ENCODE measurements at places on chromosomes 6 and 20.

DNA sequence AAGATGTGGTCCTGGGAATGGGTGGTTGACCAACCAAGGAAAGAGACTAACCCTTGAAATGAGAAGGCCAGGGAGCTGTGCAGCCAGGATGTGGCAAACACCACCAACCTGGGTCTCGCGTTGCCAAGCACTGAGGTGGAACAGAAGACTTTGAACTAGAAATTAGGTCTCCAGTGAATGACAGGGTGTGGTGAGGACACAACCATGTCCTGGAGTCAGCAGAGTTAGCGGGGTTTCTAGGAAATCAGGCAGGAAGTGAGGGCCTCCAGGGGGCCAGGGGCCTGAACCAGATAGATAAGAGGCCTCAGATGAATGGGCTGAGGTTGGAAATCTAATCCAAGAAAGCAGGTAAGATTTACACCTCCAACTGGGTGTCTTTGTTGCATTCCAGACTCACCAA lies 353.3 kb upstream of the ARID1B start:
- peak; percentile 31 for DNase-seq

DNA sequence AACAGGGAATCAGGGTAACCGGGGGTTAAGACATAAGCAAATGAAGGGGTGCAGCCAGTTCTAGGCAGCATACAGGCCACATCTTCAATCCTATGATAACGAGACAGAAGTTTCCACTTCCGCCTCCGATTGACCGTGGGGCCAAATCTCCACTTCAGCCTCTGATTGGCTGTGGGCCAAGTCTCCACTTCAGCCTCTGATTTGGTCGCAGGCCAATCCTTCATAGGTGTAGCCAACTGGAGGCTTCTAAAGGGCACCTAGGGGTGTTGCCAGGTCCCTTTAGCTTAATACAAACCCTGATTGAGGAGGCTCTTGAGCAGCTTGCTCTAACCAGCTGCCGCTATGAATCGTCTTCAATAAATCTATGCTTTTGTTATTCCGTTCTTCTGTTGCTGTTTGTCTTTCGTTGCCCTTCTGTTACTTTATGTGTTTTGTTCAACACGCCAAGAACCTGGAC lies 2.1 kb upstream of the ERGIC3 start:
- no peak for DNase-seq

DNA sequence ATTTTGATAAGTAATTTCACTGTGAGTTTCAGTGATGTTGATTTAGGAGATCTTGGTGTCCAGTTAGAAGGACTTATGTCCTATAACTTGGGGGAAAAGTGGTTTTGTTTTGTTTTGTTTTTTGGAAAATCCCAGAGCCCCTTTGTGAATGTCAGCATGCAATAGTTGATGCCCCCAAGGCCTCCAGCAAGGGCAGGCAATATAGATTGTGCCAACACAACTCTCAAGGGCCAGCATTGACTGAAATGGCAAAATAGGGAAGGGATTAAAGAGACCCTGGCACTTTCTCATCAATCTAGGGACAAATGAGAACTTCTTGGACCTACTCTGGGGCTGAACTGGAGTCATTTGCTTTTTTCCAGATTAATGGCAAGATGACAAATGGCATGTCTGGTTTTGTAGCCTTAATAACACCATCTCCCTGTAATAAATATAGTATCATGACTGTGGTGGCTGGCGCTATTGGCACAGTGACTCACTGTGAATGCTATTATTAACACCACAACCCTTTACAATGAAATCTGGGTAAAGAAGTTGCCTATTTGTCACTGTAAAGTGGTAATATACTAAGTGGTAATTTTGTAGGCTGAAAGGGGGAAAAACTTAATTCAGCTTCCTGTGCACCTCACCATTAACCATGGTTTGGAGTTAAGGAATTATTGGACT lies 51.8 kb downstream of the ABRACL start:
- DNase-seq = no peak

DNA sequence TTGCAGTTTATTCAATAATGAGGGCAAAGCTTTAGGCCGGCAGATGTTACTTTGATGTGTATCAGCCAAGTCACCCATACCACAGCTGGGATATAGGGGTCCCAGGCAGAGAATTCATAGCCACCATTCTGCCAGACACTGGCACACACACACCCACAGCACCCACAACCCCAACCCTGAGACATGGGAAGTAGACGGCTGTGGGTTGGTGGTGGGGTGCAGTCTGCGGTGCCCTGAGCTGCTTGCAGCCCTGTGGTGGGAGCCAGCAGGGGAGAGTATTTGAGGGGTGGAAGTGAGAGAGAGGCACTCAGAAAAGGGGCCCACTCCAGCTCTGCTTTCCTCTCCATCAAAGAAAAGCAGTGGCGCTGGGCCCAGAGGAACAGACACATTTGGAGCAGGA lies 125.3 kb downstream of the FOXO3 start:
- no peak for DNase-seq

DNA sequence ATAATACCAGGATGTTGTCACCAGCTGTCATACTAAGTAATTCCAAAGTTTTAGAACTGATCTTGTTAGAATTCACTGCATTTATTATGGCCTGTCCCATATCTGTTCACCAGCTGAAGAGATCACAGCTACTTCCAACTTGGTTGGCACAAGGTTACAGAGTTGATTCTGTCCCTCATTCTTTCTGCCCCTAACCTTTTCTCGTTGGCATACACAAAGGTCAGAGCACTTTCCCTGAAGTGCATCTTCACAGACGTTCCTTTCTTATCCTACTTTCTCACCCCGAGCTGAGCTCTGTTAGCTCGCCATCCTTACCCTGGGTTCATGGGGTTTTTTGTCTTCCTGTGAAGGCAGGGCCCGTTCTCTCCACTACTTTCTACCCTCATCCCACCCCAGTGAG lies 66.0 kb upstream of the VSTM2L start:
- no peak for DNase-seq

GRCh38 chr6:29758761-29759160 lies 35.5 kb downstream of the HLA-F start:
- no peak for DNase-seq

- no peak for DNase-seq
These were observed 1.7 kb downstream of the ATP6V1G2 start for GRCh38 chr6:31544676-31545075.

GRCh38 chr20:64143018-64143801 lies 21.0 kb upstream of the MYT1 start:
- DNase-seq = no peak

- peak; percentile 16 for DNase-seq
These were observed at the start of gene PGBD1 for GRCh38 chr6:28281288-28282064. Gene PGBD1 (plus strand): TSS chr6:28281572. CDS start chr6:28283814, 2,242 bp downstream.

- no peak for DNase-seq
These were observed 110.0 kb upstream of the SLC35B3 start for GRCh38 chr6:8545336-8545735.

GRCh38 chr6:162029873-162030576 lies 697.5 kb downstream of the PRKN start:
- no peak for DNase-seq

- DNase-seq = peak; percentile 62
These were observed 113.9 kb upstream of the PRSS16 start for GRCh38 chr6:27133281-27134227.

- DNase-seq = no peak
These were observed 56.6 kb downstream of the PCMT1 start for GRCh38 chr6:149806127-149806526.

DNA sequence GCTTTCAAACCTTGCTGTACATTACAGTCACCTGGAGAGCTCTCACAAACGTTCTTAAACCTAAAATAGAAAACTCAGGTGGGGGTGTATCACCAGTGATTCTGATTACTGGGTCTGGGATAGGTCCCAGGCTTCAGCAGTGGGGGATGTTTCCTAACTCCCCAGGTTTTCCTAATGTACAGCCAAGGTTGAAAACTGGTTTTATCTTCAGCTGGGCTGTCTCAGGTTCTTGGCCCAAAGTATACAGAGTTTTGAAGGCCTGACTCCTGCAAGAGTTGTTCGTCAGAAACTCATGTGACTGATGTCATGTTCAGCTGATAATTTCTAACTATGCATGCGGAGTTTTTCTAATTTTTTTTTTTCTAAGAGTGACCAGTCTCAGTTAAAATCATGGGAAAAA lies 9.8 kb downstream of the SYCP2L start:
- no peak for DNase-seq

DNA sequence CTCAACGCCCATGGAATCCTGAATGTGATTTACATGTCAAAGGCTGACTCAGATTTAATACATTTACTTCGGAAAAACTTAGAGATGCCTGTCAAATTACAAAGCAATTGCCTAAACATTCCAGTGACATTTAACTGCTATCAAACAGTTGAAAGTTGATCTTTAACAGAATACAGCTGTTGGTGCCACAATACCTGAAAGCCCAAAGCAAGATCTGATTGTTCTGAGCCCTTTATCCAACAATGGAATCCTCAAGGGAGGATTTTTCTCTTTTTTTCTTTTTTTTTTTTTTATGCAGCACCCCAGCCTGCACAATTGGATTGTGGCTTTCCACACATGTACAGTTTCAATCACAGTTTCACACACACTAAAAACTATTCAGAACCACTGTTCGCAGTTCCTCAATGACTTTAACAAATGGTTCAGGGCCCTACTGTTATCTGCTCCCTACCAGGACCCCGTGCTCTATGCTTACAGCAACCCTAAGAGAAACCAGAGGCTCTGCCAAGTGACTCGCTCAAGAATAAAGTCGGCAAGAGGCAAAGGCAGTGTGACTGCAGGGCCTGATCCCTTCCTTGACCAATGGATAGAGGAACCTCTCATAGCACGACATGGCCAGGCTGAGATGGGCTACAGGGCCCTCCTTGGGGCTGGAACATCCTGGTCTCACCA lies 33.3 kb downstream of the EPB41L2 start:
- no peak for DNase-seq

GRCh38 chr6:137680705-137681346 lies 186.2 kb upstream of the TNFAIP3 start:
- no peak for DNase-seq

DNA sequence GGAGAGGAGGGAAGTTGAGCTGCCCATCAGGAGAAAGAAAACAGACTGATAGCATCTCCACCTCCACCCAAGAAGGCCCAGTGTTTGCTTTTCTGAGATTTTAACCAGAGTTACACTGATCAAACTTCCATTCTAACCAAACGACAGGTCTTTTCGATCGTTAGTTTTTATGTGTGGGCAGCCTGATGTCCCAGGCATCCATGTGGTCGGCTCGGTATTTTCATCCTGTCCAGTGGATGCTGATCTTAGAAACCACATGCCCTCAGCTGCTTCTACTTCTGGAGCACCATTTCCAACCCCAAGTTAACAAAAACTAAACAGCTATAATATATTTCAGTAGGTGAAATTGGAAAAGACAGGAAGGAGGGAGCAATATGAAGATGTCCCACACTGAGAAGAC lies 536.8 kb upstream of the JAG1 start:
- DNase-seq = no peak

DNA sequence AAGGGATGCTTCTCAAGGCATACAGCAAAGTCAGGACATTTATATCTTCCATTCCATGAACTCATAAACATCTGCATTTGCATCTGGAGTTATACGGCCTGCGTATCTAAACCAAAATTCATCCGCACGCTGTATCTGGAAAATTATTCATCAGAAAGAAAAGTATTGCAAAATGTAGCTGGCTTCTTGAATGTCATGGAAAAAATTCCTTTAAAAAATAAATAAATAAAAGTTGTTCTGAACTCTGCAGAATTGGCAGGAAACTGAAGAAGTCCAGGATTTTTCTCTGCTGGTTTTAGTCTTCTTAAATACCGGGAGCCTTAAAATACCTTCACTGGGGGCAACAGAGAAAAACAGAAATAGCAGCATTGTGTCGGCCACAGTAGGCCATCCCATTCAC lies 23.7 kb upstream of the FOXF2 start:
- no peak for DNase-seq

- no peak for DNase-seq
These were observed 110.2 kb upstream of the CNR1 start for GRCh38 chr6:88276331-88276730.

DNA sequence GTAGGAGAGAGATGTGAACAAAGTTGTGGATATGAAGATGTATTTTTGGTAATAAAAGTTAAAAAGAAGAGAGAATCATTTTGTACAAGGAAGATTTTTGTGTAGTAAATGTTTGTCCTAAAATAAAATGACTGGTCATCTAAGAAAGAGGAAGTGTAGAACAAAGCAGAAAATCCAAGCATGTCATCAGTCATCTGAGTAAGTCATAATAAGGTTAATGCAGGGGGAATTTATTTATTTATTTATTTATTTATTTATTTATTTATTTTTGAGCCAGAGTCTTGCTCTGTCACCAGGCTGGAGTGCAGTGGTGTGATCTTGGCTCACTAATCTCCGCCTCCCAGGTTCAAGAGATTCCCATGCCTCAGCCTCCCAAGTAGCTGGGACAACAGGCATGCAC lies 15.7 kb upstream of the CGA start:
- DNase-seq = no peak

GRCh38 chr6:98044791-98045470 lies 761.9 kb upstream of the MMS22L start:
- DNase-seq = no peak

- no peak for DNase-seq
These were observed 215.9 kb downstream of the CLVS2 start for GRCh38 chr6:123211777-123212545.

DNA sequence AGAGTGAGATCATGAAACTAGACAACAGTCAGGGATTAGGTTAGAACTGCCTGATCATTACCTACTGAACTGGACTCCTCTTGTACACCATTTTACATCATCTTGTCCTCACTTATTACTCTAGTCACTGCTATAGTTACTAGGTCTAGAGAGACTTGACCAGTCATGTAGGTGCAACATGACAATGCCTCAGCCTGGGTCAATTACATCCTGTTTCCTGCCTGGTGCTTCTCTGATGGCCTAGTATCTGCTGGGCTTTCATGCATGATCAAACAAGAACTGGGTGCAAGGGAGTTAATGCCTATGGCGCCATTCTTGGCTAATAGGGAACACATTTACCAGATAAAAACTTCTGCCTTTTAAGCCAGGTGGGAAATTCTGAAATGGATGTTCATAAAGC lies 39.2 kb upstream of the MMS22L start:
- no peak for DNase-seq

- no peak for DNase-seq
These were observed 332.5 kb downstream of the TFAP2A start for GRCh38 chr6:10082385-10082784.

DNA sequence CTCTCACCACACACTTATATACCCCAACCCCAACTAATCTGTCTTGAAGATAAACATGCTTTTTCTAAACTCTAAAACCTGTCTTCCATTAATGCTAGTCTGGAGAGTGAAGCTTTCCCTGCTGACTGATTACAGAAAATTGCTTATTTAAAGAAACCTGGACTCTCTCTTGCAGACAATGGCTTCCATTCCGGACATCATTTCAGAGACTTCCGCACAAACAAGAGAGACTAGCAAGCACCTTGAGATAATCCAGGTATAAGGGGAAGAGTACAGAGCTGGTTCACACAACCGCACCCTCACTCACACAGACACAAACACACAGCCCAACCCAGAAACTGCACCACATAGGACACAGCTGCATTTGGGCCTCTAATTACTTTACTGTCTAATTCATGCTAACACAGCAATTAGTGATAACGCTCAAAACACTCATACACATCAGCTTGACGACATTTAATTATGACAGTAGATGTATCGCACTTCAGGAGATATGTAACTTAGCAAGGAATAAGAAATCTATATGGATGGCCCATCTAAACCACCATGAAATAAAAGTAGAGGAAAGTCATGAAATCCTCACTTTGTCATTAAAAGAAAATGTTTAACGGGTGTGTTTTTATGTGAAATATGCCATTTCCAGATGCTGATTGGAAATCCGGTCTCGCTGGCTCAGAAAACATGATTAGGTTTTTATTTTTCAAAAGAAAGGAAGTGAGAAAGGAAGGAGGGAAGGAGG lies 138.1 kb upstream of the JARID2 start:
- no peak for DNase-seq

- DNase-seq = no peak
These were observed 226.2 kb downstream of the TTLL2 start for GRCh38 chr6:167550941-167551627.
